Sigmoid colon (tissue), 7 donors: ENCODE measurements at places on chromosomes 12 and 14. TPM values are rescaled to one million over a fixed set of nuclear protein-coding genes. Genes with fewer than 3 reads are reported as not detected.
A peak's percentile ranks its signal among the peaks of the same experiment; 100 is the strongest.

Gene FAIM2
- 6.4 TPM for total RNA-seq

- no peak overlapping the region for H3K4me3 ChIP-seq
- no peaks in the 10 kb centered on the region for H3K36me3 ChIP-seq
- H3K27ac ChIP-seq, result no peak overlapping the region
- DNase-seq, result no peak
- peaks cover 28% of the 10 kb centered on the region for H3K4me1 ChIP-seq
- no peaks in the 10 kb centered on the region for H3K27me3 ChIP-seq
Measured at GRCh38 chr12:1793426-1794210, 26.7 kb upstream of the LRTM2 start.

GRCh38 chr14:58639842-58640484 is 2.2 kb downstream of the DACT1 start:
- DNase-seq, result no peak
- peaks cover 15% of the 10 kb centered on the region for H3K36me3 ChIP-seq
- H3K27ac ChIP-seq, result no peak overlapping the region
- H3K4me3 ChIP-seq, result peak overlapping the region; percentile 91

GRCh38 chr14:50544911-50545310 is 12.5 kb upstream of the MAP4K5 start:
- H3K4me3 ChIP-seq, result no peak overlapping the region
- no peak overlapping the region for H3K27ac ChIP-seq
- H3K36me3 ChIP-seq, result no peaks in the 10 kb centered on the region
- peak; percentile 66 for DNase-seq
- H3K4me1 ChIP-seq, result no peaks in the 10 kb centered on the region
- no peaks in the 10 kb centered on the region for H3K27me3 ChIP-seq

GRCh38 chr12:19972325-19973288 is 395.7 kb upstream of the PDE3A start:
- H3K4me3 ChIP-seq, result no peak overlapping the region
- peaks cover 30% of the 10 kb centered on the region for H3K4me1 ChIP-seq
- no peak for DNase-seq
- no peaks in the 10 kb centered on the region for H3K36me3 ChIP-seq
- H3K27ac ChIP-seq, result no peak overlapping the region

DNA sequence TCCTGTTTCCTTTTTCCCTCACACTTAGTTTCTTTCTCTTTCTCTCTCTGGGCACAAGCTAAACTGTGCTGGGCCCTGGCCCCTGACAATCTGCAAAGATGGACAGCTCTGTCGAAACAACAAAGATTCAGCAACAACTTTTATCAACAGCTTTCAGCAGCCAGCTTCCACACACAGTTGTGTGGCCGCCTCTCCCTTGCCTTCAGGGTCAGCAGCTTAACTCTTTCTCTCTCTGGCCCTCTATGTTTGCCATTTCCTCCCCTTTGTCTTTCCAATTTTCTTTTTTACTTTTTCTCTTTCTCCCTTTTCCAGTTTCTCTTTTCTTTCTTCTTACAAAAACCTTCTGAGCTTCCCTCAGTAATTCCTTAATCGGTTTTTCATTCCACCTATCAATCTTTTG is 43.3 kb downstream of the IQSEC3 start:
- H3K36me3 ChIP-seq, result no peaks in the 10 kb centered on the region
- no peak overlapping the region for H3K4me3 ChIP-seq
- DNase-seq, result no peak
- no peaks in the 10 kb centered on the region for H3K4me1 ChIP-seq

- peaks cover 84% of the 10 kb centered on the region for H3K4me1 ChIP-seq
- peaks cover 6% of the 10 kb centered on the region for H3K36me3 ChIP-seq
- no peaks in the 10 kb centered on the region for H3K27me3 ChIP-seq
- no peak for DNase-seq
- peak overlapping the region; percentile 11 for H3K27ac ChIP-seq
- no peak overlapping the region for H3K4me3 ChIP-seq
Measured at GRCh38 chr14:75437201-75438143, 9.7 kb downstream of the JDP2 start.

- H3K27me3 ChIP-seq, result no peaks in the 10 kb centered on the region
- H3K4me3 ChIP-seq, result no peak overlapping the region
- H3K27ac ChIP-seq, result no peak overlapping the region
- no peaks in the 10 kb centered on the region for H3K4me1 ChIP-seq
- H3K36me3 ChIP-seq, result no peaks in the 10 kb centered on the region
Measured at GRCh38 chr14:76467711-76468155, 91.8 kb downstream of the ESRRB start.

GRCh38 chr12:33267641-33268040 is 172.0 kb downstream of the SYT10 start:
- no peaks in the 10 kb centered on the region for H3K27me3 ChIP-seq
- H3K36me3 ChIP-seq, result no peaks in the 10 kb centered on the region
- no peaks in the 10 kb centered on the region for H3K4me1 ChIP-seq
- H3K4me3 ChIP-seq, result no peak overlapping the region

- H3K27ac ChIP-seq, result no peak overlapping the region
- H3K27me3 ChIP-seq, result no peaks in the 10 kb centered on the region
- no peaks in the 10 kb centered on the region for H3K4me1 ChIP-seq
- H3K4me3 ChIP-seq, result no peak overlapping the region
Measured at GRCh38 chr14:86104691-86105265, 574.8 kb downstream of the FLRT2 start.

- DNase-seq, result no peak
- H3K27ac ChIP-seq, result no peak overlapping the region
- H3K4me1 ChIP-seq, result no peaks in the 10 kb centered on the region
Measured at GRCh38 chr12:121388421-121388981, 11.4 kb upstream of the RNF34 start.

DNA sequence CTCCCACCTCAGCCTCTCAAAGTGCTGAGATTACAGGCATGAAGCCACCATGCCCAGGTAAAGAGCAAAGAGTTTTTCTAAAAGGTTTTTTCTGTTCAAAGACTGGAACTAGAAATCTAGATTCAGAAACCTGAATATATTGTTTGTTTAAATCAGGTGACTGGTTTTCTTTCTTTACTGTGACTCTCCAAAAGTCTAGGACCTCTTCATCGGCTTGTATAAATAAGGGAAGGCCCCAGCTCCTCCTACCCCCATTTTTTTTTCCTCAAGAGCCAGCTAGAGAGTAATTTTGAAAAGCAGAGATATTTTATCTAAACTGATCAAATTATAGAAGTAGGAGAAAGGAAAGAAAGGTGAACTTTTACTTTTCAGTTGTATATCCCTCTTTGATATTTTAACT is 48.0 kb downstream of the TMEM116 start:
- H3K4me3 ChIP-seq, result no peak overlapping the region
- no peaks in the 10 kb centered on the region for H3K36me3 ChIP-seq
- no peak for DNase-seq
- no peak overlapping the region for H3K27ac ChIP-seq
- no peaks in the 10 kb centered on the region for H3K4me1 ChIP-seq

DNA sequence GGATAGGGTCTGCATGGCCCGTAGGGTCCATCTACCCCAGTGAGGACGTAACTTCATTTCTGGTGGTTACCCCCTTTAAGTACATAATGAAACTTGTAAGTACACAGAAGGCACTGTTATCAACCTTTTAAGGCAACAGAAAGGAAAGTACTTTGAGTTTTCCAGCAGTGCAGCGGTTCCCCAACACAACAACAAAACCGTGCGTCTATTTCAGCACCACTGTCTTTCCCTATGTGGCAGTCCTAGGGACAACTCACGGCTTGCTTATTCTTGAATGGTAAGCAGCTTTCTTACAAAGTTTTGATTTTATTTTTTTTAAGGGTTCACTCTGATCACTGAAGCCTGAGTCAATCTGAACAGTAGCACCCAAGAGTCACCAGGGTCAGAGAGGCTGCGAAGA is 46.3 kb downstream of the FOXN3 start:
- peak overlapping the region; percentile 3 for H3K4me3 ChIP-seq
- DNase-seq, result no peak
- H3K36me3 ChIP-seq, result no peaks in the 10 kb centered on the region

DNA sequence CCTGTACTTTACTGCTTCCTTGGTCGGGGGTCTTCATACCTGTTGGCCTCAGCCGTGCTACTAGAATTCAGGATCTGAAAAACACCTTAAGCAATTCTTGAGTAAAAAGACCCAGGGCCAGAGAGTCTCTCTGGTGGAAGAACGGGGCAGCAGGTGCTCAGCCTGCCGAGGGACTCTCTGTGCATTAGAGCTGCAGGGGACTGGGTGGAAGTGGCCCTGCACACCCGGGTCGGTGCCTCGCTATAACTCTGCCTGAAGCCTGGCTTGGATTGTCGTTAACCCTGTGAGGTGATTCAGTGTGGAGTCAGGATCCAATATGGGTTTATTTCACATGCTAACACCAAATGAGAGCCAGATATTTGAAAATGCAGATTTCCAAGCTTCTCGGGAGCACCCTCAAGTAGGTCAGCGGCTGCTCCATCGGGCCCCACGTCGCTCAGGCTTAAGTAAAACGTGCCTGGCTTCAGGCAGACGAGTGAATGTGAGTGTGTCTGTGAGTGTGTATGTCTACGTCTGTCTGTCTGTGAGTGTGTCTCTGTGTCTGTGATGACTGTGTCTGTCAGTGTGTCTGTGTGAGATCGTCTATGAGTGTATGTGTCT is 35.1 kb upstream of the C14orf180 start:
- H3K36me3 ChIP-seq, result no peaks in the 10 kb centered on the region
- peak; percentile 18 for DNase-seq
- H3K27me3 ChIP-seq, result no peaks in the 10 kb centered on the region

DNA sequence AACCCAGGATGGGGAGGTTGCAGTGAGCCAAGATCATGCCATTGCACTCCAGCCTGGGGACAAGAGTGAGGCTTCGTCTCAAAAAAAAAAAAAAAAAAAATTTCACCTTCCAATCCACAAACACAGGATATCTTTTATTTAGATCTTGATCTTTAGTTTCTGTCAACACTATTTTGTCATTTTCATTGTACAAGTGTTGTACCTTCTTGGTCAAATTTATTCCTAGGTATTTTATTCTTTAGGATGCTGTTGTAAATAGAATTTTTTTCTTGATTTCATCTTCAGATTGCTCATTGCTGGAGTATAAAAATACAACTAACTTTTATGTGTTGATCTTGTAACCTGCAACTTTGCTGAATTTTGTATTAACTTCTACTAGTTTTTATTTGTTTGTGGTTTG is 60.8 kb downstream of the ARHGAP5 start:
- no peak overlapping the region for H3K4me3 ChIP-seq
- H3K36me3 ChIP-seq, result peaks cover 5% of the 10 kb centered on the region
- H3K27ac ChIP-seq, result no peak overlapping the region
- no peak for DNase-seq
- H3K4me1 ChIP-seq, result peaks cover 18% of the 10 kb centered on the region
- H3K27me3 ChIP-seq, result no peaks in the 10 kb centered on the region
